ENCODE measurements at places on chromosomes 4 and X.

GRCh38 chr4:74344031-74344430 is 20.9 kb upstream of the EREG start:
- no peak for DNase-seq

DNA sequence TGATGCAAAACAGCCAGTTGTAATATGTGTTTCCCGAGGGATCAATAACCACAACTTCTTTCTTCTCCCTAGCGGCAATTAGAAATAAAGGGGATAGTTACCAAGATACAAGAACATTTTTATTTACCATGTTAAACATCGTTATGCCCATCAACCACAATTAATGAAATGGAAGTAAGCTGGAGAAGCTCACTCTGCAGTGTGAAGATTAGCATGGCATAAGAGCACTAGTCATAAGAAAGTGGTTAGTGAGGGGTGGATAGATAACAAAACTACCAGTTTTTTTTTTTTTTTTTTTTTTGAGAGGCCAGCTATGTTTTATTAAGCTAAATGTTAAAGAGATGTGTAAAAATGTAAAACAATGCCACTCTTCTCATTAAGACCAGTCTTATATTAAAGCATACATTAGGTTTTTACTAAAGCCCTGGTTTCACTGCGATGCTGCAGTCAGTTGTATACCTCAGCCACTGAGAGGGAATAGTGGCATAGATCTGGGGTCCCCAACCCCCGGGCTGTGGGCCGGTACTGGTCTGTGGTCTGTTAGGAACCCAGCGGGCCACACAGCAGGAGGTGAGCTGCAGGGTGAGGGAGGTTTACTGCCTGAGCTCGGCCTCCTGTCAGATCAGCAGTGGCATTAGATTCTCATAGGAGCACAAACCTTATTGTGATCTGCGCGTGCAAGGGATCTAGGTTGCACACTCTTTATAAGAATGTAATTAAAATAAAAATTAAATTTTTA is 27.9 kb upstream of the NFXL1 start:
- DNase-seq: no peak

DNA sequence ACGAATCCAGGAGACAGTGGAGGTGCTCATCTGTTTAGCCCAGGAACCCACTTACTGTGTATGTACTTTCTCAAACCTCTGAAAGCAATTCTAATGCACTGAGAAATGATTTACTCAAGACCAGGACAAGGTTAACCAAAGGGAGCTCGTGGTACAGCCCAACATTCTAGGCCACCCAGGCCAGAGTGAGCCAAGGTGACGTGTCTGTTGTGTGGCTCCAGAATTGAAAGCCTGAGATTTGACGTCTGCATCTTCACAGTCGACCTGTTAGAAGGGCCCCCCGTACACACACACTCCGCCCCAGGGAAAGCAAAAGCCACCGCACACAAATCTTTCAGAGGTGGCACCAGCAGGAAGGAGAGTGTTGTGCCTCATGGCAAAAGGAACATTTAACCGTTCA is 2.3 kb downstream of the MAP3K15 start:
- no peak for DNase-seq

DNA sequence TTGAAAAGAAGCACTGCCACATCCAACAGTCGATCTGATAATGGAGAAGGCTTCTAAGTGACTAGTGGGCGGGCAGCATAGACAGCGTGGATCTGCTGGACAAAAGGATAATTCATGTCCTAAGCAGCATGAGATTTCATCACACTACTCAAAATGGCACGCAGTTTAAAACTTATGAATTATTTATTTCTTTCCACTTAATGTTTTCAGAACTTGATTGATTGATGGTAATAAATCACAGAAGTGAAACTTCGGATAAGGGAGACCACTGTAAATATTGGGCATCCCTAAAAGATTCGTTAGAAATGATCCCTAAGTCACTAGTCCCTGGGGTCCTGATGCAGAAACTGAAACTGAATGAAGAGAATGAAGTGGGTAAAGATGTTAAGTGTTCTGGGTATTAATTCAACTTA is 93.0 kb upstream of the ANK2 start:
- DNase-seq: no peak

GRCh38 chr4:36226430-36227227 is 17.7 kb downstream of the ARAP2 start:
- DNase-seq: no peak

- DNase-seq: no peak
Measured at GRCh38 chr4:23788460-23788859, 101.4 kb downstream of the PPARGC1A start.

DNA sequence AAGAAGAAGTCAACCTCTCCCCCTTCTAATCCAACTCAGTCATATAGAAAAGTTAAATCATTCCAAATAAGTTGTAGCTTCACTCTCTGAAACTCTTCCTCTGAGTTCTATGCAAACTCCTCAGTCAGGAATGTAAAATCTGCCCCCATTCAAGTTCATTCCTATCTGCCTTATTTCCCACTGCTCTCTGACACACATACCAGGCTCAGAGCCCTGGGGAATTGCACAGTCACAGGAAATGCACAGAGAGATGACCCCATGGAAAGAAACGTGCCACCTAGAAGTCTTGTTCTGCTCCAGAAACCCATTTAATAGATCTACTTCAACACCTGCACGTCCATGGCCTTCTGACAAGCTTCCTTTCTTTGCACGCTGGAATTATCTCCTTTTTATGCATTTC is 236.0 kb upstream of the VCX3A start:
- DNase-seq: no peak

DNA sequence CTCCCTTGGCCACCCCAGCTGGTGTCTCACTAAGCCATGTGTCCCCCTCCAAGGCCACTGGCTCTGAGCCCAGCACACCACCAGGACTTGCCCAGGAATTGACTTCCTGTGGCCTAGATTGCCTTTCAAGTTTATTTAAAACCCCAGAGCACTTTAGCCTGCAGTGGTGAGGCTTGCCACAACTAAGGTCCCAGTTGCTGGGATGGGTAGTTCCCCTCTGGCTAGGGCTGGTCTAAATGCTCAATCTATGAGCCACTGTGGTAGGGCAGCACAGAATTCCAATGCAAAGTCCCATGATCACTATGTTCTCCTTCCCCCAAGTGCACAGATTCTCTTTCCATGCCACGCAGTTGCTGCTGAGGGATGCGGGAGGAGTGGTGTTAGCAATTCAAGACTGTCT is 61.1 kb upstream of the HCCS start:
- DNase-seq: no peak

DNA sequence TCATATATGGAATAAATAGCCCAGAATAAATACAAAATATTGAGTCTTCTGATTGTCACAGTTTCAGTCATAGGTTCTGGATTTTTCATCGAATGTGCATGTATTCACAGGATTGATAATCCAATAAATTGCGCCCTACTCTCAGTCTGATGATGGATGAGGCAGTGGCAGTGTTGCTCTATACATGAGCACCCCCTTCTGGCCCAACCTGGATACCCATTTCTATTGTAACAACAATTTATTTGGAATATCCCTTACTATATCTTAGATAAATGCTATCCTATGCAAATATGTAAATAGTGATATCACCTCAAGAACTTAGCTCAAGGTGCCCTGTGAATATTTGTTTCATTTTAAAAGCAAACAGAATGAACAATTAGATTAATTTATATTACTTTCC is 733.7 kb upstream of the PABPC4L start:
- no peak for DNase-seq

DNA sequence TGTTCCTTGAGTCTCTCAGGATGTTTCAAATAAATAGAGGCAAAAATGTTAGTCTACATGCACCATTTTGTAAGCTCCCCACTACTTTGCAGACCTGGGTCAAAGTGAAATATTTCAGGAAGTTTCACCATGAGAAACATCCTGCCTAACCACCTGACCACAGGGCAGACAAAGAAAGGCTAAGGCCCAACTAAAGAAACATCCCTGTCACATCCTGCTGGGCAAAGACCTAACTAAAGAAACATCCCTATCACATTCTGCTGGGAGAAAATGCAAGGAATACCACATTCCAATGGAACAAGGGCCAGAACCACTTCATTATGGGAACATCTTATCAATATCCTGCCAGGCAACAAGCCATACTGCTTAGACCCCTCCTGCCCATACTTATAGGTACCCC is 1303.4 kb downstream of the TECRL start:
- no peak for DNase-seq

DNA sequence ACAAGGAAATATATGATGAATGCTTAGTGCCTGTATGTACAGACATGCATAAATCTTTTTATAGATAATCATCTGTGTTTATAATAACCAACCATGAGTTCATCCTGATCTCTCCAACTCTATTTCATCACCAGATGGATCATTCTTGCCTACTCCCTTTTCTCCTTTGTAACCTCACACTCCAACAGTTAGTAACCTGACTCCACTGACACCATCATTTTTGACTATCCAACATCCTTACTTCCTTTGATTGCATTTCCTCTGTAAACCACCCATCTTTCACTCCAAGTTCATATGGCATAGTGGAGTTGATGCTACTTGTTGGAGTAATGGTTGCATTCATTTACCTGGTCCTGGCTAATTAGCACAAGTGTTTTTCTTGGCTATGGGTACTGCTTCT is 170.6 kb downstream of the ZNF330 start:
- no peak for DNase-seq

DNA sequence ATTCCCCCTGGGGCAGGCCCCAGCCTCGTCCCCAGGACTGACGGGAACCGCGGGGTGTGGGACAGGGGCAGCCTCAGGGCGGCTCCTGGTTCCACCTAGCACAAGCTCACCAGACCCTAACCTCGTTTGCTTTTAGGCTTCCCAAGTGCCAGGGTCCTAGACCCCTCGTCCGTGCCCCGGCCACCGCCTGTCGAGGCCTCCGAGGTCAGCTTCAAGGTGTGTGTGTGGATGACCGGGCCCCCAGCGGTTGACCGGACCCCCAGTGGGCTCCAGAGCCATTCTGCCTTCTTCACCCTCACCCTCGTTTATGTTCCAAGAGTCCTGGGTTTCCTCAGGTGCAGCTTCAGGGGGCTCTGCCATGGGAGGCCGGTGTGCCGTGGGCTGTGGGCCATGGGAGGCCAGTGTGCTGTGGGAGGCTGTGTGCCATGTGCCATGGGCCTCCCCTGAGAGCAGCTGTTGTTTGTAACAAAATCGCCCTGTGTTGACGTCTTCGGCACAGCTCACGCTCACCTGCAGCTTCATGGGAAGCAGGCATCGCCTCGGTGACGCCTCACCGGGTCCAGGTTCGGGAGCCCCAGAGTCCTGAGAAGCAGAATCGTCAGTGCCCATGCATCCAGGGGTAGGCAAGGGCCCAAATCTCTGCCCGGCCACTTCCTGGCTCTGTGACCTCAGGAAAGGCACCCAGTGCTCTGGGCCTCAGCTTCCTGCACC is 43.0 kb upstream of the HMX1 start:
- no peak for DNase-seq

- DNase-seq: no peak
Measured at GRCh38 chr4:93573285-93573684, 255.3 kb upstream of the ATOH1 start.

- no peak for DNase-seq
Measured at GRCh38 chrX:93332329-93332728, 341.0 kb downstream of the NAP1L3 start.

GRCh38 chr4:152045807-152046571 is 285.2 kb upstream of the GATB start:
- DNase-seq: no peak

- DNase-seq: no peak
Measured at GRCh38 chr4:86054286-86055032, 305.4 kb downstream of the MAPK10 start.

- no peak for DNase-seq
Measured at GRCh38 chr4:173507471-173508385, 22.3 kb downstream of the HAND2 start.

GRCh38 chr4:617644-618641 is 7.4 kb upstream of the PDE6B start:
- DNase-seq: no peak

- no peak for DNase-seq
Measured at GRCh38 chrX:120291211-120291610, 20.1 kb downstream of the TMEM255A start.

DNA sequence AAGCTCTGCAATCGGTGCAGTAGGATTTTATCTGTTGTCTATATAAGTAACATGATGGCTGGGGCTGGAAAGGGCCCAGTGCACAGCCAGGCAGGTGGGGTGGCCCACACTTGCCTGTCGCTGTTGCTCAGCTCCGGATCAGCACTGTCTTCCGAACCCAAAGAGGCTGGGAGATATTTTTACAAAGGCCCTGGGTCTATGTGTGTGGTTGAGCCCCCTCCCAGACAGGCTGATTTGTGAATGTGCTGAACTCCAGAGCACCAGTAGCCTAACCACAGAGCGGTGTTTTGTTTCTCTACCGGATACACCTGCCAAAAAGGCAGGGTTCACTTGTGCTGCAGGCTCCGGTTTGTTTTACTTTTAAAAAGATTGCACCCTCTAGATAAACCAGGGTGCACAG is 33.5 kb upstream of the CHRNA9 start:
- no peak for DNase-seq

DNA sequence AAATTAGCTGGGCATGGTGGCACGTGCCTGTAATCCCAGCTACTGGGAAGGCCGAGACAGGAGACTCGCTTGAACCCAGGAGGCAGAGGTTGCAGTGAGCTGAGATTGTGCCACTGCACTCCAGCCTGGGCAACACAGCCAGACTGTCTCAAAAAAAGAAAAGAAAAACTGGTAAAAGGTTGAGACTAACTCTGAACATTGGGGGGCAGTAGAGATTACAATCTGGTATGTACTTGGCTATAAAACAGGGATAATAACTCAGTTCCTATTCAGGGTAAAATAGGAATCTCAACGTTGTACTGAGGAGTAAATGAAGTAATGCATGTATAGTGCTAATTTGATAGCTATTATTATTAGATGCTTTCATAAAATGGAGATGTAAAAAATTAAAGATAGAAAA is 12.5 kb upstream of the KLF8 start:
- DNase-seq: no peak

GRCh38 chr4:152994038-152994437 is 57.9 kb downstream of the FHDC1 start:
- DNase-seq: no peak

DNA sequence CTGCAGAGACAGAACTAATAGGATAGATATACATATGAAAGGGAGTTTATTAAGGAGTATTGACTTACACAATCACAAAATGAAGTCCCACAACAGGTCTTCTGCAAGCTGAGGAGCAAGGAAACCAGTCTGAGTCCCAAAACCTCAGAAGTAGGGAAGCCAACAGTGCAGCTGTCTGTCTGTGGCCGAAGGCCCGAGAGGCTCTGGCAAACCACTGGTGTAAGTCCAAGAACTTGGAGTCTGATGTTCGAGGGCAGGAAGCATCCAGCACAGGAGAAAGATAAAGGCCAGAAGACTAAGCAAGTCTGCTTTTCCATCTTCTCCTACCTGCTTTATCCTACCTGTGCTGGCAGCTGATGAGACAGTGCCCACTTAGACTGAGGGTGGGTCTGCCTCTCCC is 89.6 kb downstream of the MXRA5 start:
- no peak for DNase-seq

- no peak for DNase-seq
Measured at GRCh38 chr4:155878611-155879010, 12.5 kb upstream of the ASIC5 start.

All from stimulated activated CD8-positive, alpha-beta memory T cell treated with anti-CD3 and anti-CD28 coated beads, Interleukin-15, amount 100 ng/mL, for 24 hours (primary cell).